ENCODE measurements at places on chromosomes 7 and 10.

- DNase-seq = no peak
Observed at GRCh38 chr7:80954191-80954590, 35.3 kb upstream of the SEMA3C start.

DNA sequence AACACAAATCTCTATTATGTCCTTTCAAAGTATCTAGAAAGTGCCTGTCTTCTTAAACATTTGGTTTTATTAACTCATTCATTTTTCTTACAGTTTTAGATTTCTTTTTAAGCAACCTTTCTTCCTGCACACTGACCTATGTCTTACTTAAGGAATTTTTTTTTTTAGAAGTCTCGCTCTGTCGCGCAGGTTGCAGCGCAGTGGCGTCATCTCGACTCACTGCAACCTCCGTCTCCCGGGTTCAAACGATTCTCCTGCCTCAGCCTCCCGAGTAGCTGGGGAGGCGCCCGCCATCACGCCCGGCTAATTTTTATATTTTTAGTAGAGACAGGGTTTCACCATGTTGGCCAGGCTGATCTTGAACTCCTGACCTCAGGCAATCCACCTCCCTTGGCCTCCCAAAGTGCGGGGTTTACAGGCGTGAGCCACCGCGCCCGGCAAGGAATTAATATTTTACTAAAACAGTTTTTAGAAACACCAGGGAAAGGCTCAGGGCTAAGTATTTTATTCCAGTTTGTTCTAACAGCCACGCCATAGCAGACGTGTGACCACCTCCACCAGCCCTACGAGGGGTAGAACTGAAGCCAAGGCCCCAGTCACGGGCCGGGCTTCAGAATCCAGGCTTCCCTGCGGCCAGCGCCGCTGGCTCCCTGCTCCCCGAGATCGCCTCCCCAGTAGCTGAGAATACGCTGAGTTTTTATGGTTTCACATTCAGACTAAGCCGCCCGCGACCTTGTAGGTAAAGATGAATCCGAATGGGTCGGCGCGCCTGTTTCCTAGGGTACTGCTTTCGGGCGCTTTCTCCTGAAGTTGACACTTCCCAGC, 941 bp upstream of the LUC7L2 start:
- DNase-seq = peak; percentile 10

DNA sequence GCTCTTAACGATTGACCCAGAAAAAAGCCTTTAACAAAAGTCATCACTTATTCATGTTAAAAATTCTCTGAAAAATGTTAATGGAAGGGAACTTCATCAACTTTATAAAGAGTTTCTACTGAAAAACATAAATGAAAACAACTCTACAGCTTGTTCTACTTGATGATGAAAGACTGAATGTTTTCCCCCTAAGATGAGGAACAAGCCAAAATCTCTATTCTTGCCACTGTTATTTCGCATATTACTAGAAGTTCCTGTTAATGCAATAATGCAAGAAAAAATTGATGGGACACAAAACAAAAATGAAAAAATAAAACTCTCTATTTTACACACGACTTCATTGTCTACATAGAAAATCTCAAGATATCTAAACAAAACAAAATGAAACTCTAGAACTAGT, 249.8 kb upstream of the AKR1E2 start:
- DNase-seq = no peak

DNA sequence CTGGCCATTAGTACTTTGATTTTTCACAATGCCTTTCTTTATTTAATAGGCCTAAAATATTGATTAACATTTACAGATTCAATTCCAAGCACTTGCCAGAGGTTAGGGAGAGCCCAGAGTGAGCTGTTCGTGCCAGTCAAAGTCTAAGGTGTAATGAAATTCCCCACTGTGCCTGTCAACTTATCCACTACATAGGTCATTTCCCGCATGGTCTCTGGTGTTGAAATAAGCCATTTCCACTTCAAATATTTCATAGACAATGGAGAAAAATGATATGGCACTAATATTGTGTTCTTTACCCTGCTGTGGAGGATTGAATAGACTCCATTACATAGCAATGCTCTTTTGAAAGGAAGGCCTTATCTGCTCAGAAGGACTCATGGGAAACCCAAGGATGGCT, 978.1 kb upstream of the CELF2 start:
- DNase-seq = no peak

- DNase-seq = no peak
Observed at GRCh38 chr7:83614112-83614511, 34.8 kb downstream of the SEMA3E start.

Measured in SIG-M5 (cell line).